NCI-H524 (cell line): ENCODE measurements at places on chromosomes 3 and 15.

DNA sequence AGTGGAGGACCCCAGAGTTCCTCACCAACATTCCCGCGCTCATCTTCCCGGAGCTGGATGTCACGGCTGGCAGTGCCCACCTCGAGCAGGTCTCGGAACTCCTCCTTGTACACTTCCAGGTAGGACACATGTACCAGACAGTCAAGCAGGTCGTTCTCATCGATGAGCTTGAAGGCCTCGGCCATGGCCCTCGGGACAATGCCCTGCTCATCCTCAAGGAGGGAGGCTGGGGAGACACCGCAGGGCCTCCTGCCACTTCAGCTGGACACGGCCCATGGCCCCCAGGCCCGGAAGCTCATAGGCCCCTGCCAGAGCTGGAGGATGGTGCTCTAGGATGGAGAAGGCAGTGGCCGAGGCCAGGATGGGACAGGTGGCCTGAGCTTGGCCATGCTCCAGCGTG lies 5.6 kb downstream of the KIF7 start:
- no peak for DNase-seq

DNA sequence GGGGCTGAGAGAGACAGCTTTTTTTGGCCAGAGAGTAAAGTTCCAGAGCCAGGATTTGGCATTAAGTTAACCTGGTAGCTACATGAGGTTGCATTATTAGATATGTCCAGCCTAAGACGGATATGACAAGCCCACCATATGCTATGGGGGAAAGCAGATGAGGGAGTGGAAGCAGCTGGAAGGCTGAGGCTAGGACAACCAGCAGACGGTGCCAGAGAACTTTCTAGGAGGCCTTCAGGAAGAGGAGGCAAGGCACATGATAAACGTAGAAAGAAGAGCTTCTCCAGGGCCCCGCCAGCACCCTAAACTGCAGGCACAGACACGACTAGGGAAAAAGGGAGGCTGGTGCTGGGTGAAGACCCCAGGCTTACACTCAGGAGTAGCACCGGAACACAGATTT lies 87.0 kb downstream of the CTNNB1 start:
- peak; percentile 4 for DNase-seq

- DNase-seq = no peak
Observed at GRCh38 chr15:40923551-40923950, 5.6 kb upstream of the DLL4 start.

DNA sequence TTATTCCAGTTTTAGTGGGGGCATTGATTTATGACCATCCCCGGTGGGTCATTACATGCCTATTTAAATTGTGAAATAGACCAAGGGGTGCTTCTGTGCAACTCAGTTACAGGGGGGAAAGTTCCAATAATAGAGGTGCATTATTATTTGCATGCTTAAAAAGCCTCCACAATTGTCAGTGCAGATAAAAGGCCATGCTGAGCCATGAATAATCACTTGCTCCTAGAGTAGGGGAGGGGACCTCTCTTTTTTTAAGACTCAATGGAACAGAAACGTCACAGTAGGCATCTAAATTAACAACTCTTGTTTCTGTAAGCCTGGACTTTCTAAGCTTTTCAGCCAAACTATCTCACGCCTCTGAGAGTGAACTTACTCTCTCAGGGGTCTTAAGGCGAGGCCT lies 66.5 kb upstream of the CMTM7 start:
- no peak for DNase-seq

DNA sequence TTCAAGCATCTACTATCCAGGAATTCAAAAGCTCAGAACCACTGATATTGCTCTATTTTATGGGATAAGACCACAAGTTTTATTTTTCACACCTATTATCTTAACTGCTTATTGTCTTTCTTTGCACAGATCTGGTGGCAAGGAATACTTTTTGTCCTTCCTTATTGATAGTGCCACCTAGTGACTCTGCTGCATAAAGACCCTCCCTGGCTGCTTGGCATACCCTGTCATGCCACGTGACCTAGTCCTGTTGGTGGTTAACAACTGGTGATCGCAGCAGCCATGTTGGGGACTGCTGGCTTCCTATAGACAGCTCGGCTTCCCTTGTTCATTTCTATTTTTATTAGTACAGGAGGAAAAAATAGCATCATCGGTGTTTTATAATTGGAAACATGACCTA lies 236.3 kb downstream of the MEX3B start:
- DNase-seq = peak; percentile 90

DNA sequence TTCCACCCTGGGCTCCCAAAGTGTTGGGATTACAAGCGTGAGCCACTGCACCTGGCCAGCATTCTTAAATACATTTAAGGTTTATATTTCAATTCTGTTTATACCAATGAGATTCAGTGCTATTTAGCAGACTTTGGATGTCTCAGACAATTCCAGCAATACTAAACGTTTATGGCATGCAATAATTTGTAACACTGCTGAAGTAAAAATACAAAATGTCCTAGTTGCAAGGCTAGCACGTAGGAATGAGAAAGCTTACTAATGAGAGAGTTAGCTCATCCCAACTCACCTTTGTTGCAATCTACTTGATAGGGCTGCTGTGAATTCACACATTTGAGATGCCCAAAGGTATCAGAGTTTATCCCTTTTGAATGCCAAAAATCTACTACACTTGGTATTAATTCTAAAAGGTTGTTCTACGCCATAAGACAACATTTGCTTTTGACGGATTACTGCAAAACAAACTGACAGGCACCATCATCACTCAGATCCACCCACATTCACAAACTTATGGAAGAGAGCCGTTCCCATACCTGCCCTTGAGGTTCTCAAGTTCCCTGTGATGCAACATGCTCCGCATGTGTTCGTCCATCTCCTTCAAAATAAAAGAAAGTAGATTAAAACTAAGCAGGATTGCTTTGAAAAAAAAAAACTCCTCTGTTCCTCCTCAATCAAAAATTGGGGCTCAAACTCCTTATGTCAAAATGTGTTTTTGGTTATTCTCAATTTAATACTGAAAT lies 25.3 kb downstream of the ZNF106 start:
- DNase-seq = no peak

DNA sequence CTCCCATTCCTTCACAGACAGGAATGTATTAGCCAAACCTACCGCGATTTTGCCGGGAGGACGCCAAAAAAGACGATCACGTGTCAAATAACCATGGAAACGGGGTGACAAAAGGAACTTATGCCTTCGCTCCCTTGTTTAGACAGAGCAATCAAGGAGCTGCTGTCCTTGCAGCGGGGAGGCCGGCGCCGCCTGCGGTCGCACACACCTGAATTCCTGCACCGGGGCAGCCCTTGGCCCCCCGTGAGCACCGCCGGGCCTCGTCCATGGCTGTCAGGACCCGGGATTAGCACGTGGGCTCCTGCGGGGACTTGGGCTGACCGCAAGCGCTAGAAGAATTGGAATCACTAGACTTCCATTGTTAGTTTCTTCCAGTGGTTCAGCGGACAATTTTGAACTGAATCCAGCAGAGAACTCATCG lies 193.1 kb downstream of the SHQ1 start:
- DNase-seq = no peak

GRCh38 chr3:69119138-69119537 lies 3.3 kb downstream of the LMOD3 start:
- DNase-seq = no peak

DNA sequence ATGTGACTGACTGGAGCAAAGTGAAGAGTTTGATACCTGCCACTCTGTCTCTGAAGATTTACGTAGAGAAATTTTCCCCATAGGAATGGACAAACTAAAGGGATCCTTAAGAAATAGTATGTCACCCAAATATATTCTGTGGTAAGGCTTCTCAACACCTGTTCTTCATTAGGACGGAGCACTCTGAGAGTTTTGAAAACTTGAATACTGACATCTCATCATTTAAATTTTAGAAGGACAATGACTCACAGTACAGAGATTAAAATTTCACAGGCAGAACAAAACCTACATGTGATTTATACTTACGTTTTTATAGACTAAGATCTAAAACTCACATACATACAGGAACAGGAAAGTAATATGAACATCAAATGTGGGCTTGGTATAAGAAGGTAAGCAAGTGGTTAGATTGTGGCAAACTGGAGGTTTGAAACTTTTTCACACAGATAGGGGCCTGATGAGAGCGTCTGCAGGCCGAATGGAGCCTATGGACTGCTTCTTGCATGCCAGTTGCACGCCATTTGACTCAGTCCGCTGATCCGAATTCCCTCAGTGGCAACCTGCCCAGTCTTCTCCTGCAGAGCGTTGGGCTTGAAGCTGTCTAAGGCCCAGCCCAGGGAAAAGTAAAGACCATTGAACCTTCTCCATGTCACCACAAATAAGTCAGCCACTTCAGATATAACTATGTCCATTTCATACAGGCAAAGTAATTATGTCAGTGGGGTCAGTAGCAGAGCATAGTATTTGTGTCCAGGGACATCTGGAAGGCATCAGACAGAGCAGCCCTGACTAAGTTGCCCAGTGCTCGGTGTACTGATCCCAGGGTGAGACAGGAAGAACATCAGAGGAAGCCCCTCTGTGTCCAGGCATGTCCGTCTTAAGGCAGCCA lies 45.7 kb downstream of the ZBTB38 start:
- DNase-seq = no peak

DNA sequence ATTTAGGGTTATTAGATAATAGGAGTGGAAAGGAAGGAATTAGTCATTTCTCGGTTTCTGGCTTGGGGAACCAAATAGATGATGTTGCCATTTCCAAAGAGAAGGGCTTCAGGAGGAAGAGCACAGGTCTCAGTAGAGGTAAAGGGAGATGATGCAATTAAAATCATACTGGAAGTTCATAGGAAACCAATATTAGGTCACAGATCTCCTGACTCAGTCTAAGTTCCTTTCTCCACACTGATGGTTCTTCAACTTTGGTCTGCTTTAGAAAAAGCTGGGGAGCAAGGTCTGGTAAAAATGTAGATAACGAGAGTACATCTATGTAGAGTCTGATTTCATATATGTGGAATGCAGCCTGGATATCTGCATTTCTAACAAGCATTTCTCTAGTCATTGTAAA lies 130.9 kb downstream of the POLQ start:
- DNase-seq = no peak

- DNase-seq = no peak
Observed at GRCh38 chr3:46778101-46778500, 60.4 kb upstream of the PRSS50 start.

DNA sequence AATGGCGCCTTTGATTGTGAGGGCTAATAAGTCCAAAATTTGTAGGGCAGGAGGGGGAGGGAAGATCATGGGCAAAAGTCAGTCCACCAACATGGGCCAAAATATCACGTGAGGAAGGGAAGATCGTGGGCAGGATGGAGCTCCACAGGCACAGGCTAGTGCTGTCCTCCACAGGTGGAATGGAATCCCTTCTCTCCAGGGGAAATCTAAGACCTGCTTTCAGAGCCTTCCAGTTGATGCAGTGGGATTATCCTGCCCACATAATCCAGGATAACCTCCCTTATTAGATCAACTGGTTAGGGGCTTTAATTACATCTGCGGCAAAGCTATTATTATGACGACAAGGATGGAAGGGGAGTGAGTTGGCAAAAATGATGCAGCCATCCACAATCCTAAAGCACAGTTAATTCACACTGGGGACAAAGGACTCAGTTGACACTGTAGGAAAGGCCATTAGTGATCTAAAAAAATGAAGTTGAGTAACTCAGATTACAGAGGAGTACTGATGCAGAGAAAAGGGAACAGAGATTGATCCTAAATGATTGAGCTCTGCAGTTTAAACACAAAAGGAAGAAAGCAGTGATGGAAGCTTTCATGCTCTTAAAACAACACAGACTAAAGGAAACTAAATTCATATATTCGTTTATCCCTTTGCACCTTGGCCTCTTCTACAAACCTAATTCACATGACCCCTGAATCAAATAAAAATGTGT lies 159.8 kb downstream of the AKAP13 start:
- no peak for DNase-seq

DNA sequence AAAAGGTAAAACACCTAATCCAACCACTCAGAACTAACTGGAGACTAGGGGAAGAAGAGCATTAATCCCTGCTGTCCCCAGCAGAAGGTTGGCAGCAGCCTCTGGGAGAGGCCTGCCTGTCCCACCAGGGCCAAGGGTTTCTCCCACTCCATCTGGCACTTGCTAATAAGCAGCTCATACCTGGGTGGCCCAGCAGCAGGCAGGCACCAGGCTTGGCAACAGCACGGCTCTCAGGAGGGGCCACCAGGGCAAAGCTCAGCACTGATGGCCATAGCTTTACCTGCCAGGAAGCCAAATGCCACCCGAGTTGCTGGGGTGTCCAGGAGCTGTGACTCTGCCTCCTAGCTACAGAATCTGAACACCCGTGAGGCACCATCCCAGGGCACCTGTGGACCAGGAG lies 58.3 kb downstream of the BOC start:
- peak; percentile 88 for DNase-seq

DNA sequence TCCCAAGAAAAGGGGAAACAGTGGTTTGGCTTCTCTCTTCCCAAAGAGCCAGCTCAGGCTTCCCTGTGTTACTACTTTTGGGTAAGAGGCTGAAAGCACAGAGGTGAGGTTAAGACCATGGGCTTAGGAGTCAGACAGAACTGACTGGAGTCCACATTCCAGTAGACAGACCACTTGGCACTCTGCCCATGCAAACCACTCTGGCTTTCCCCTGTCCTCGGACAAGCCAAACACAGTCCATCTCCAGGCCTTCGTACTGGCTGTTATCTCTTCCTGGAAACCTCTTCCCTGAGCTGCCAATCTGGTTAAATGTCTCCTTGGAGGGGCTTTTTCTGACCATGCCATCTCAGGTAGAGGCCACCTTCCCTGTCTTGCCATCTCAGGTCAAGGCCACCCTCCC lies 53.1 kb upstream of the FAM3D start:
- DNase-seq = no peak

GRCh38 chr3:120931593-120931992 lies 23.6 kb downstream of the STXBP5L start:
- DNase-seq = no peak

DNA sequence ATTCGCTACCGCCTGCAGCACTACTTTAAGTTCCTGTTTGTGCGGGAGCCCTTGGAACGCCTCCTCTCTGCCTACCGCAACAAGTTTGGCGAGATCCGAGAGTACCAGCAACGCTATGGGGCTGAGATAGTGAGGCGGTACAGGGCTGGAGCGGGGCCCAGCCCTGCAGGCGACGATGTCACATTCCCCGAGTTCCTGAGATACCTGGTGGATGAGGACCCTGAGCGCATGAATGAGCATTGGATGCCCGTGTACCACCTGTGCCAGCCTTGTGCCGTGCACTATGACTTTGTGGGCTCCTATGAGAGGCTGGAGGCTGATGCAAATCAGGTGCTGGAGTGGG lies 995 bp downstream of the CHST14 start:
- no peak for DNase-seq
